ENCODE measurements at places on chromosomes 11 and 22. TPM values are rescaled to one million over a fixed set of nuclear protein-coding genes. Genes with fewer than 3 reads are reported as not detected.

NRGN gene
- total RNA-seq = 5.0 TPM

GRCh38 chr11:67351275-67352005 lies 1.9 kb downstream of the POLD4 start:
- H3K4me3 ChIP-seq = peak overlapping the region; percentile 92
- peaks cover 73% of the 10 kb centered on the region for H3K4me1 ChIP-seq
- H3K27me3 ChIP-seq = no peaks in the 10 kb centered on the region
- H3K27ac ChIP-seq = peak overlapping the region; percentile 99

PAX6 gene
- not detected for total RNA-seq

GRCh38 chr11:117792241-117792640 lies 4.8 kb downstream of the DSCAML1 start:
- peaks cover 20% of the 10 kb centered on the region for H3K4me1 ChIP-seq
- H3K27me3 ChIP-seq = peaks cover 48% of the 10 kb centered on the region
- no peaks in the 10 kb centered on the region for H3K36me3 ChIP-seq
- H3K4me3 ChIP-seq = no peak overlapping the region
- DNase-seq = no peak
- no peak overlapping the region for H3K27ac ChIP-seq

EFCAB6 gene
- 1.8 TPM for total RNA-seq

GRCh38 chr11:34309965-34310364 lies 47.8 kb downstream of the ABTB2 start:
- H3K4me1 ChIP-seq = peaks cover 48% of the 10 kb centered on the region
- H3K4me3 ChIP-seq = no peak overlapping the region
- H3K36me3 ChIP-seq = no peaks in the 10 kb centered on the region

SMIM35 gene
- not detected for total RNA-seq

GRCh38 chr22:27588268-27588667 lies 213.3 kb downstream of the MN1 start:
- H3K27ac ChIP-seq = no peak overlapping the region
- no peak overlapping the region for H3K4me3 ChIP-seq
- no peaks in the 10 kb centered on the region for H3K4me1 ChIP-seq
- H3K27me3 ChIP-seq = peaks cover 23% of the 10 kb centered on the region
- H3K36me3 ChIP-seq = no peaks in the 10 kb centered on the region
- no peak for DNase-seq

DNA sequence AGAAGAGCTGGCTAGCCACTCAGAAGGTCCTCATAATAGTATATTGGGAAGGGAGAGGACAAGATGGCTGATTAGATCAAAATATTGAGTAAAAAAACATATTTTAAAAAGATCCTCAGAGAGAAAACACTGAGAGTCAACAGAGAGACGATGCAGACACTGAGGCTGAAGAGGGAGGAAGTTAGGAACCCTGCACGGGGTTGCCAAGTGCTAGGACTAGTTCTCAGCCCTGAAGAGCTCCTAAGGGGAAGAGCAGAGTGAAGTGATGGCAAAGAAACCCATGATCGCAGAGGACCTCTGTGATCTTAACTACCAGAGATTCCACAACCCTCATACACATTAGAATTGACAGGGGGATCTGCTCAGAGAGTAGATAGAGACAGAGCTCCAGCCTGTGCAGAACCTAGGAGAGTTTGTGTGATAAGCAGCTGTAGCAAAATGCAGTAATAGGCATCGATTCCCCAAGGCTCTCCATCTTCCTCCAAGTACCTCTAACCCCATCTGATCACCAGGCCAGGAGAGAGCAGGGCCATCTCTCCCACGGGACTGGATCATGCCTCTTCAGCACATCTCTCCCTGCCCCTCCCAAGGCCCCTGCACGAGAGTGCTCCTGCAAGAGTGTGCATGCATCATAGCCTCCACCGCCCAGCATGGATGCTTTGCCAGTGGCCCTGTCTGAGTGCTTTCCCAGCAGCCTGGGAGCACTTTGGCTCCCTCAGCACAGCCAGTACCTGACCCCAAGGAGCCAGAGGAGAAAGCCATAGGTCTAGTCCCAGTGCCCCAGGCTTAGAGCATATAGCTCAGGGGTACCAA lies 41.2 kb upstream of the ARL14EP start:
- H3K27me3 ChIP-seq = no peaks in the 10 kb centered on the region
- DNase-seq = no peak
- H3K27ac ChIP-seq = no peak overlapping the region
- H3K36me3 ChIP-seq = no peaks in the 10 kb centered on the region

MIAT gene
- 0.66 TPM for total RNA-seq

DNA sequence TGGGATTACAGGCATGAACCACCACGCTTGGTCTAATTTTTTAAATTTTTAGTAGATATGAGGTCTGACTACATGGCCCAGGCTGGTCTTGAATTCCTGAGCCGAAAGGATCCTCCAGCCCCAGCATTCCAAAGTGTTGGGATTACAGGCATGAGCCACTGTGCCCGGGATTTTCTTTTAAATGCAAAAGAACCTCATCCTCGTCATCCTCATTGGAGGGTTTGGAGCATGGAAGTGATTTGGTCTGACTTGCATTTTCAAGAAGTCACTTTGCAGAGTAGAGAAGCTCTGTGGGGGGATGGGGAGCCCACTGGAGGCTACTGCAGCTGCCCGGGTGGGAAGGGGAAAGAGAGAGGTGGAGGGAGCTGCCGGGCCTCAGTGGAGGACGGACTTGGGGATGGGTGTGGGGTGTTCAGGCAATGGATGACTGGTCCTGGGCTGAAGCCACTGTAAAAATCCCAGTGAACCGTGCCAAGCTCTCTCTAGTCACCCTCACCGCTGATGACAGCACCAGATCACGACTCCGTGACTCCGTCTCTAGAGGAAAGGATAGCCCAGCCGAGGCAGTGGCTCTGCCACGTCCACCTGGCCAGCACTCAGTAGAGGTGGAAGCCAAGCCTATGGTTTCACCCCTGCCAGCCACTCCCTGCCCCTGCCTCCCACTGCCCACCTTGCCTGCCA lies 32.8 kb upstream of the SLC22A12 start:
- no peak overlapping the region for H3K27ac ChIP-seq
- H3K36me3 ChIP-seq = no peaks in the 10 kb centered on the region
- peaks cover 23% of the 10 kb centered on the region for H3K4me1 ChIP-seq
- H3K27me3 ChIP-seq = peaks cover 38% of the 10 kb centered on the region
- no peak overlapping the region for H3K4me3 ChIP-seq

GRCh38 chr22:24003887-24004286 lies 1.4 kb downstream of the GSTT4 start:
- H3K27ac ChIP-seq = no peak overlapping the region
- no peak for DNase-seq
- no peak overlapping the region for H3K4me3 ChIP-seq
- peaks cover 27% of the 10 kb centered on the region for H3K4me1 ChIP-seq
- H3K36me3 ChIP-seq = no peaks in the 10 kb centered on the region

CENPM gene
- 0.47 TPM for total RNA-seq

GRAMD1B gene
- total RNA-seq = 31.8 TPM

- no peak for DNase-seq
- H3K4me1 ChIP-seq = no peaks in the 10 kb centered on the region
- no peak overlapping the region for H3K27ac ChIP-seq
- no peak overlapping the region for H3K4me3 ChIP-seq
Measured at GRCh38 chr22:30481711-30482110, 9.9 kb upstream of the SEC14L3 start.

All from left ventricle myocardium inferior (tissue), 1 donor.